Hypothalamus (tissue), 51 donors: ENCODE measurements at places on chromosomes 6 and 20.

- DNase-seq, result no peak
These were observed 31.1 kb downstream of the TMEM242 start for GRCh38 chr6:157292202-157292601.

GRCh38 chr6:48194596-48195295 is 83.7 kb upstream of the PTCHD4 start:
- DNase-seq, result no peak

- DNase-seq, result no peak
These were observed 25.7 kb downstream of the DTD1 start for GRCh38 chr20:18613553-18613952.

DNA sequence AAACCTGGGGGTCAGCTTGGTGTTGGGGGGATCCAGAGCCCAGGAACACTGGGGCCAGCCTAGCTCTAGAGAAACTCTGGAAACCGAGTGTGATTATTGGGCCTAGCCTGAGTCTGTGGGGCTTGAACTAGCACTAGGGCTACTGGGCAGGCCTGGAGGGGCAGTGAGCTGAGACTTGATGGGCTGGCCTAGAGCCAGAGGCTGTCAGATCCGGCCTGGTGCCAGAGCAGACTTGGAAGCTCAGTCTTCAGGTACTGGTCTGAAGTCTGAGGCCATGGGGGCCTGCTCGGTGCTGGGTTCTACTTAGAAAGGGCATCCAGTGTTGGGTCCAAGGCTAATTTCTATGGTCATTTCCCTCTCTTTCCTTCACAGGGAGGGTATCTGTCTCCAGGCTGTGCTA is 2.7 kb downstream of the DEFB112 start:
- no peak for DNase-seq

- no peak for DNase-seq
These were observed 32.4 kb downstream of the COL9A1 start for GRCh38 chr6:70270287-70271005.

- DNase-seq, result no peak
These were observed 23.5 kb downstream of the BPIFA2 start for GRCh38 chr20:33191484-33191883.

DNA sequence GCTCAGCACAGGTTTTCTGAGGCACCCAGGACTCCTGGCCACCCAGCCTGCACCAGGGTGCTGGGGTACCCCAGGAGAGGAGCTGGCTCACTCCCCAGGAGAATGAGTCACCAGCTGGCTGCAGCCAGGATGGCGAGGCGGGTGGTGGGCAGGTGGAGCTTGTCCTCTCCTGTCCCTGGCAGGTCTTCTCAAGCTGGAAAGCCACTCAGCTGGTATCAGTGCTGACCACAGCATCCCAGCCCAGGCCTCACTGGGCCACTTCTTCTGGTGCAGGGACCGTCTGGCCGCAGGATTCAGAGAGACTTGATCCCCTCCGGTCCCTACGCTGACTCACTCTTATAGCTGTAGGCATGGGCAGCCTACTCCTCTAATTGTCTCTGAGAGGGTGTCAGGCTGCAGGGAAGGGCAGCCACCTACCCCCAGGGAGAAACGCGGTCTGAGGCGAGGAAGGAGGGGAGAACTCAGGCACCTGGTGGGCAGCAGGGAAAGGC is 22.2 kb downstream of the TFEB start:
- DNase-seq, result peak; percentile 86

DNA sequence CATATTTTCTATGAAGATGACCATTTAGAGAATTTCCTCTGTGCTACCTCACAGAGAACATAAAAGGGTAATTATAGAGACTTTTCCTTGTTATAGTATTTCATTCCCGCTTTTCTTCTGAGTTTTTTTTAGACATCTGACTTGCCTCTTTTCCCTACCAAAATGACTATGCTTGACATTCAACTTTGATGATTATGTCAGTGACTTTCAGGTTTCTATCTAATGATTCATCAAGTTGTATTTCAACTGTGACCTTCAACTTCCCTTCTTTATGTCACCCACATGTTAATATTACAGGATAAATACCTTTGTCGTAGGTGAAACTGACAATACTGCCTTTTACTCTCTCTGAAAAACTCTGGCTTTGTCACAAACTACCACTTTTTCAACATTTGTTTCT is 95.3 kb downstream of the MLIP start:
- no peak for DNase-seq

- DNase-seq, result no peak
These were observed 252.7 kb downstream of the BMP7 start for GRCh38 chr20:57013741-57014140.
